ENCODE measurements at places on chromosomes 7 and 10.

DNA sequence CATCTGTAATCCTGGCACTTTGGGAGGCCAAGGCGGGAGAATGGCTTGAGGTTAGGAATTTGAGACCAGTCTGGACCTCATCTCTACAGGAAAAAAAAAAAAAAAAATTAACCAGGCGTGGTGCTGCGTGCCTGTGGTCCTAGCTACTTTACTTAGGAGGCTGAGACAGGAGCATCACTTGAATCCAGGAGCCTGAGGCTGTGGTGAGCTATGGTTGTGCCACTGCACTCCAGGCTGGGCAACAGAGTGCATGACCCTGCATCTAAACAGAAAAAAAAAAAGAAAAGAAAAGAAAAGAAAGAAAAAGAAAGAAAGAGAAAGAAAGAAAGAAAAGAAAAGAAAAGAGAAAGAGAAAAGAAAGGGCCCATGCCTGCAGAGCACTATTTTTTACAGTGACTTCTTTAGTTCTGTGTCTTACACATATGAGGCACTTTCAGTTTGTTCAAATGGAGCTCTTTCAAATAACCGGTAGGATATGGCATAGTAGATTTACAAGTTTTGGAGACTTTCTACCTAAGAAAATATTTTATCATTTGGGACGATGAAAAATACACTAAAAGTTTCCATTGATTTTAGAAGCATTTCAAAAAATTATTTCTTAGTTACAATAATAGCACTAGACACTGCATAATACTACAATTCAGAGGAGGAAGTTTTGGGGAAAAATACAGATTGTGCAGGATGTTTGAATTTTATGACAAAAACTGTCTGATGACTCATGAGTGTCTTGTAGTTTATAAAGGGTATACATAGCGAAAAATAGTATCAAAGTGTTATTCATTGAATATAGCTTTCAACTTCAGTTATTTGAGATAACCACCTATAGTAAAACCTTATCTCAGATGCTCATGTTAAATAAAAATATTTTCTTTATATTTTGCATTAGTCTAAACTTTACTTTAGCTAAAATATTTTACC, 75.9 kb downstream of the MDFIC start:
- DNase-seq = no peak

DNA sequence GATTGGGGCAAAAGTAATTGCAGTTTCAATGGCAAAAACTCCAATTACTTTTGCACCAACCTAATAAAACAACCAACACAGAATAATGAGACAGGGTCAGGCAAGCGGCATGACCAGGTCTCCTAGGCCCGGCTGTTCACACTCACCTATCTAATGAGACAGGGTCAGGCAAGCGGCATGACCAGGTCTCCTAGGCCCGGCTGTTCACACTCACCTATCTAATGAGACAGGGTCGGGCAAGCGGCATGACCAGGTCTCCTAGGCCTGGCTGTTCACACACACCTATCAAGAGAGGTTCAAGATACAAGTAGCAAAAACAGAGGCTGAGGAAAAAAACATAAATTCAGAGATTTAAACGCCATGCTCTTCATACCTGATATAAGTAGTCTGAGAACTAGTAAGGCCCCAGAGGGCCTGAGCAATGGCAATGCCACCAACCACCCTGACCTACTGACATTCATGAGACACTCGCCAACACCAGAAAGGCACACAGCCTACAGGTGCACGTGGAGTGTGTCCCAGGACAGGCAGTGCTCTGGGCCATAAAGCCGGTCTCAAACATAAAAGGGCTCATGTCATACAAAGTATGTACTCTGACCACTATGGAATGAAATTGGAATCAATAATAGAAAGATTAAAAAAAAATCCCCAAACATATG, 40.6 kb upstream of the NCAPG2 start:
- no peak for DNase-seq

DNA sequence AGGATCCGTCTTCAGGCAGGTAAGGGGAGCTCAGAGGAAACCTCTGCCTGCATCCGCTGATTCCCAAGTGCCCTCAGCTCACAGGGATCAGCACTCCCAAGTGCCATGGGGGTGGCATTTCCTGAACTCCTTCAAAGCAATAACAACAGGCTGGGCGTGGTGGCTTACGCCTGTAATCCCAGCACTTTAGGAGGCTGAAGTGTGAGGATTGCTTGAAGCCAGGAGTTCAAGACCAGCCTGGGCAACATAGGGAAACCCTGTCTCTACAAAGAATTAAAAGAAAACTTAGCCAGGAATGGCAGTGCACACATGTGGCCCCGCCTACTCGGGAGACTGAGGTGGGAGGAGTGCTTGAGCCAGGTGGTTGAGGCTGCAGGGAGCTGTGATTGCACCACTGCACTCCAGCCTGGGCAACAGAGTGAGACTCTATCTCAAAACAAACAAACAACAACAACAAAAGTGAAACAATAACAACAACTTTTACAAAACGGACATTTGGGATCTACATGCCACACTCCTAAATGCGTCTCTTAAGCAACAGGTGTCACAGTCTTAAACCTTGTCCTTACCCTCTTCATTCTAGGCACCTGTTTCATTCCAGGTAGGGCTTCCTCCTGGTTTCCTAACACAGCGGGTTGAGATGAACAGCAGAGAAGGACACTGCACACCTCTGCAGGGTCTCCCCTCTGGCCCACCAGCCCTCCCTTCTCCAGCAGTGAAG, 73.8 kb downstream of the PAXIP1 start:
- no peak for DNase-seq

DNA sequence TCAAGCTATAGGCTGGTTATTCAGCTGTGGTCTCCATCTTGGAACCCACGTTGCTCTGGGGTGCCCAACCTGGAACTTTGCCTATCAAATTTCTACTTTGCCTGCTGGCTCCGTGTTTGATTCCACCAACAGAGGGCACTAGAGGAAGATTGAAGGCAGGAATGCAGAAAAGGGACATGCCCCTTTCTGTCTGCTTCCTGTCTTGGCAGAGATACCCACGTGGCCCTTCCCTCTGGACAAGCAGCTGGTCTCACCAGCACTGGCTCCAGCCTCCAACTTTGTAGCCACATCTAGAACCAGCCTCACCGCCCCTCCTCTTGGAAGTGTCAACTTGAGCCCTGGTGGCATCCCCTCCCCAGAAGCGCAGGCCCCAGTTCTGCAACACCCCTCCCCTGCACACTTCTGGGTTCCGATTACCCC, 52.1 kb upstream of the ZNF438 start:
- DNase-seq = peak; percentile 9

- no peak for DNase-seq
Measured at GRCh38 chr10:86953747-86954680, 3.4 kb downstream of the MMRN2 start.

- no peak for DNase-seq
Measured at GRCh38 chr10:99631496-99631895, 11.3 kb upstream of the SLC25A28 start.

DNA sequence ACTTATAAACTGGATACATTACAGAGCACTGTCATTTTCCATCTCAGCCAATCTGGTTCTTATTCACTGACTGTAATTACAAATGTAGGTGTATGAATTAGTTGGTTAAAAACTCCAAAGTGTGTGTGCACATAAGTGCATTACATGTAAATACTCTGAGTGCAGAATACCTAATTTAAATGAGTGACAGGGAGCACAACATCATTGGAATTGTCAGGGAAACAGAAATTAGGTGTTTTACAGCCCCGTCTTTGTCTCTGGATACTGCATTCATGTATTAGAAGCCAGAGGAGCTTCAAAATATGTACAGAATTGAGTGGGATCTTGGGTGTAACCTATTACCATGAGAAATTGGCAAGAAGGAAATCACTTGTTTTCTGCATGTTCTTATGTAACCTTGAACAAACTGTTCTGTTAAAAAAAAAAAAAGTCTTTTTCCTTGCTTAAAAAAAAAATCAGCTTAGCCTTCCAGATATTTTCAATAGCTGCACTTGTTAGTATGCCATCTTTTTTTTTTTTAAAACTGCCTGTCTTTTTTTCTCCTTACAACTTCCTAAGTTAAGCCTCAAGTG, 31.1 kb downstream of the CELF2 start:
- no peak for DNase-seq

DNA sequence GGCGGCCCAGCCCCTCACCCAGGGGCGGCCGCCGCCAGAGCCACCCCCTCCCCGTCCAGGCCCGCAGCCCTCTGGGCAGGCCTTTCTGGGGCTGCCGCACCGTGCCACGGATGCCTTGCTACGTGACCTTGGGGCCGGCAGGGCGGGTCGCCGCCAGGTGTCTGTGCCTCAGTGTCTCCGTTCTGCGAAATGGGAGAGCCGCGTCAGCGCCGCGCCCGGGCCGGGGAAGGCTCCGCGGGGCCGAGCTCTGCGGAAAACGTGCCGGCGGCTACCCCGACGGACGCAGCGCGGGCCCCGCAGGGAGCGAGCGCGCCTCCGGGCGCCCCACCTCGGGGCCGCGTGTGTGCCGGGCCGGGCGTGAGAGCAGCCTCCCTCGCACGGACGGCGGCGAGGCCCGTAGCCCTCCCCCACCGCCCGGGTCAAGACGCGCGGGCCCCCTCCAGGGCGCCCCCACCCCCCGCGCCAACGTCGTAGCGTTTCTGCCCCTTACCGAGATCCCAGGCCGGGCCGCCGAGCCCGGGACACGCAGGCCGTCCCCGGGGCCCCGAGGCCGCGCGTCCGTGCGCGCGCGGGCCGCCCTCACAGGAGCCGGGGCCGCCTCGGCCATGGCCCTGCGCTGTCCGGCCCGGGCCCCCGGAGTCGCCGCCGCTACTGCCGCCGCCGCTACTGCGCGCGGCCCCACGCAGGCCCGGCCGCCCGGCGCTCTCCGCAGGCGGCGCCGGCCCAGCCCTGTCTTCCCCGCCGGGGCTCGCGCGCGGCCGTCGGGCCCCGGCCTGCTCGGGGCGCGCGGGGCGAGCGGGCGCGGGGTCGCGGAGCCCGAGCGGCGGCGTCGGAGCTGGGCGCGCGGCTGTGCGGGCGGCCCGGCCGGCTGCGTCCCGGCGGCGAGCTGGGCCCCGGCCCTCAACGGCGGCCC, 1.1 kb downstream of the ZNF777 start:
- DNase-seq = peak; percentile 39

GRCh38 chr7:143437578-143437977, 5.7 kb upstream of the TAS2R60 start:
- no peak for DNase-seq

All from trophoblast cell (in vitro differentiated cells and primary cell).